Psoas muscle (tissue), 8 donors: ENCODE measurements at places on chromosomes 1 and 21. TPM values are rescaled to one million over a fixed set of nuclear protein-coding genes. Genes with fewer than 3 reads are reported as not detected.
A peak's percentile ranks its signal among the peaks of the same experiment; 100 is the strongest.

The TRIM67 gene
- total RNA-seq: not detected

DNA sequence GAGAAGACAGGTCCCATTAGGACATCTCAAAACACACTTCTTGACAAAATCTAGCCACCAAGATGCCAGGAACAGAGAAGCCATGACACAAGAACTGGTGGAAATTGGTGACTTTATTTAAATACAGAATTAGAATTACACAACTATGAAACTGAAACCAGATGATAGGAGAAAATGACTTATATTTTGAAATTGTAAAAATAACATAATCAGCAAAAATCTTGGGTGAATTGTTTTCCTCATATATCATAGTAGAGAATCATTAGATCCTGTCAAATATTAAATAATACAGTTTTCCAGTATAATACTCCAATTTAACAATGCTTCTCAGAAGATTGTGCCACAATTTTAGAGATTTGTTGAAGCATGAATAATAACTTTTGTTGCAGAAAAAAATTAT, 81.5 kb upstream of the MROH9 start:
- no peak for DNase-seq

The GIPC2 gene
- total RNA-seq: 1.4 TPM

The GJB5 gene
- total RNA-seq: not detected

GRCh38 chr1:151853411-151853943, at the start of gene THEM5:
THEM5 (minus strand) TSS chr1:151853712; CDS start chr1:151853565, 147 bp downstream.
- DNase-seq: no peak

DNA sequence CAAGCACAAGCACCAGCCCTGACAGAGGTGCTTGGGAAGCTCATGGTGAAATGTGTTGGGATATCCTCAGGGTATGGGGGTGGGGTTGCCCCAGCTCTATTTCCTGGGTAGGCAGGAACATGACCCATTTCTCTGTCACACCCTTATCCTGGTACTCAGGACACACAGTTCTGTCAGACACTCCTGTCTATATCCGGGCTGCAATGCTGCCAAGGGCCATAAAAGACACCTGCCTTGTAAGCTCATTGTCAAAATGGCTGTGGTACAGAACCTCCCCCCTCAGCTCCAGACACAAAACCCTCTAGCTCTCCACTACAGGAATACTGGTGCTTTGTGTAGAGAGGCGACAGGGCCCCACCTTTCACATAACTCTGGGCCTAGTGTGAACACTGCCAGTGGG, 636.7 kb downstream of the PLA2G4A start:
- no peak for DNase-seq

DNA sequence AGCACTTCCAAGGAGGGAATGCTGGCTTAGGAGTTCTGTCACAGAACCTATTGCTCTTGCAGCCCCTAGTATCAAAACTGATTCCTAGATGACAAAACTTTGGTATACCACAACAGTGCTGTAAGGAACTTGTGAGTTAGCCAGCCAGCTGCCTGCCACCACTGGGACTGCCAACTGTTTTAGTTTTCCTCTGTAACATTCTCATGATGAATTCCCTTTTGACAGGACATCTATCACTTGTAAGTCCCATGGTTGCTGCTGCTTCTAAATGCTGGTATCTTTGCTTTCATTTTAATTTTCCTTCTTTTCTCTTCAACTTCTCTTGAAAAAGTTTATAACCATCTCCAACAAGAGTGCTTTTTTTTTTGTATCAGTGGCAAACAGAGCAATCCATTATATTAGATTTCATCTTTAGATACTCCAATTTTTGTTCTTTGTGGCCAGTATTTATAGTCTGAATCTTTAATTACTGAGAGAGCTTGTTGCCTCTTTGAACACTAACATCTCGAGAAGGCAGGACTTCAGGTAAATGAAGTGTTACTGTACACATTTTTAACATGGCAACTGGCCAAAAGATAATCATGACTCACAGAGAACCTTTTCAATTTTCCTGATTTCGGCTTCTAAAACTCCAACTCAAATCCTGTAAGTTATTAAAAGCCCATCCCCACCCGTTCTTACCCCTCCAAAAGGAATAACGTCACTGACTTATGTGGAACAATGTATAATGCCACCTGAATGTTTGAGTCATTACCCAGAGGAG, 19.8 kb downstream of the DBT start:
- no peak for DNase-seq

The ADCY10 gene
- 0.17 TPM for total RNA-seq

The LCE1C gene
- not detected for total RNA-seq

The ATP1A4 gene
- 0.07 TPM for total RNA-seq

DNA sequence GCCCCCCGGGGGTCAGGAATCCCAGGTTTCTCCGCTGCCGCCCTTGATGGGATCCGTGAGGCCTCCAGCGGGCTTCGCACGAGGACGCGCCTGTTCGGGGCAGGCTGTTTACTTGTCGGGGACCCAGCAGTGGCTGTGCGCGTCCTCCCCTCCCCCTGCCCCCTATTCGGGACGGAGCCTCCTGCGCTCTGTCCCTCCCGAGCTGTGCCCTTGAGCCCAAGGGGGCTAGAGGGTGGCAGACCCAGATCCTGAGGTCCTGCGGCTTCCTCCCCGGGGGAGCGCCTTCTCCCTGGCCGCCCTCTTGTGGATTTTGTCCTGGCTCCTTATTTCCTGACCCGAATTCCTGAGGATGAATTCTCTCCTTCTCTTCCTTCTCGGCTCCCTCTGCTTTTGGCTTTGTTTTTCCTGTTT, 38.4 kb downstream of the PIK3CD start:
- peak; percentile 41 for DNase-seq

The KRTAP11-1 gene
- total RNA-seq: not detected

DNA sequence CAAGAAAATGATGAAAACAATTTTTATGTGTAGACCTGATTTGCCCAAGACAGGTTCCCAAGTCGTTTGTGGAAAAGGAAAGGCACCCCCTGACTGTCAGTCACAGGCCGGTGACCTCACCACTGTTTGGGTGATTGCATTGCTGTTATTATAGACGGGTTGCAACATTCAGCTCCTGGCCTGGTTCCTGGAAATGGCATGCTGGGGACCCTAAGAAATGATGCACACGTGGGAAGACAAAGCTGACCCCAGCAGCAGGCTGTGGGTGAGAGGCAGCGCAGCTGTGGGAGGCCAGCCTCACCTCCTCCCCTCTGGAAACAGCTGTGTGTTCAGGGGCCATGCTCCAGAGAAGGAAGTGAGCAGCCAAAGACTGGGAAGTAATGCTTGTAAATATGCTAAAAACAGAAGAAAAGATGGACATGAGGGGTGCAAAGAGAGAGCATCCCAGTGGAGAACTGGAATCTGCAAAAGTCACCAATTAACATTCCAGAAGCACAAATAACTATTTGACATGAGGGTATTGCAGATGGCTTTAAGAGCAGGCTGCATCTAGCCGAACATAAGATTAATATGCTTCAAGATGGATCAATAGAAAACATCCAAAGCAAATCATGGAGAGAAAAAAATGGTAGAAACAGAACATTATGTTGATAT, 23.4 kb upstream of the ABCG1 start:
- DNase-seq: peak; percentile 69

DNA sequence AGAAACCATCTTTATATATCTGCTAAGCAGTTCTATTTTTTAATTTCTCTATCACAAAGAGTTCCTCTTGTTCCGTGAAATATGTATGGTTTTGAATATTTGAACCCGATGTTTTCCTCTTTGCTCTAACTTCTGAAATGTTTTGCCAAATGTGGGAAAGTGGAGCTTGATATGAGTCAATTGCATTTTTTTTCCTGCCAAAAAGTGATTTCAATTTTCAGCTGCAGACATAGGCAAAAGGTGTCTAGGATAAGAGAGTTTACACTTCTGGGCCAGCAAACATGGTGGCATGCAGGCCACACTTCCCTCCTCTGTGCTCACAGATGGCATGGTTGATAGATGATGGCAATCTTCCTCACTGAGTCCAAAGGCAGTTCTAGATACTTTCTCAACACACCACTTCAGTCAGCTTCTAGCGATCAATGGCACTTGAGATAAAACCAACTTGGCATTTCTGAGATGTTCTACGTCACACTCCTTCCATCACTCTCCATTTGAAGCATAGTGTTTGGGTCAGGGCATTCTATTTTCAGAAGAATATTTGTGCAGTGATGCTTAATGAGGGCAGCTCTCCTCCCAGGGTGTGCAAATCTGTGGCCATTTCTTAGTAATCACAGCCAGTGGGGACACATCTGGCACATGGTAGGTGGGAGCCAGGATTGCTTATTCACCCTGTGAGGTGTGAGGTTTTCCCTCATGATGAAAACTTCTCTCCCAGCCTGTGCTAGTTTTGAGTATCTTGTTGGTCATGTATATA, 54.4 kb upstream of the SCAF4 start:
- no peak for DNase-seq

The RBP7 gene
- 0.89 TPM for total RNA-seq

The GBP7 gene
- not detected for total RNA-seq

- DNase-seq: no peak
These were observed 64.0 kb downstream of the KIF21B start for GRCh38 chr1:200959411-200959921.

GRCh38 chr21:44530221-44530902, 9.6 kb downstream of the KRTAP10-1 start:
- no peak for DNase-seq

- peak; percentile 49 for DNase-seq
These were observed 7.7 kb upstream of the TTLL10 start for GRCh38 chr1:1165900-1166421.

DNA sequence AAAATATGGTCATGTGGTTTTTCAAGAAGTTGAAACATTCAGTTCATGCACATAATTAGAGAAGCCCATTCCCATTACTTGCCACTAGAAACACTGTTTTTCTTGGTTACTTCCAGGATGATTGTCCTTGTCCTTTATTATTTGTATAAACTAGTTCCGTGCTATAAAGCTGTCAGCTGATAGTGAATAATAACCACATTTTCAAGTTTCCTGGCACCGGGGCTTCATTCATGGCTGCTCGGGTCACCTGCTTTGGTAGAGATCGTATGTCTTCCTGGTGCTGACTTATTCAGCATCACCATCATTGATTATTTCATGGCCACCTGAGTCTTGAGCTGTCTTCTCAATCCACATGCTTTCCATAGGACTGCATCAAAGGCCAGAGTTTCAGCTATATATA, 62.9 kb upstream of the ZNF326 start:
- no peak for DNase-seq

The TGFBR3 gene
- total RNA-seq: 17.3 TPM

GRCh38 chr1:17550729-17551584, 11.5 kb downstream of the ARHGEF10L start:
- DNase-seq: no peak

GRCh38 chr1:232196042-232196441, 433.9 kb downstream of the SIPA1L2 start:
- no peak for DNase-seq

GRCh38 chr1:18408656-18409370, 71.9 kb upstream of the KLHDC7A start:
- no peak for DNase-seq

The TCEA3 gene
- total RNA-seq: 199 TPM

The OSCP1 gene
- 3.1 TPM for total RNA-seq

- no peak for DNase-seq
These were observed 180.1 kb downstream of the CAMTA1 start for GRCh38 chr1:6965083-6965934.

DNA sequence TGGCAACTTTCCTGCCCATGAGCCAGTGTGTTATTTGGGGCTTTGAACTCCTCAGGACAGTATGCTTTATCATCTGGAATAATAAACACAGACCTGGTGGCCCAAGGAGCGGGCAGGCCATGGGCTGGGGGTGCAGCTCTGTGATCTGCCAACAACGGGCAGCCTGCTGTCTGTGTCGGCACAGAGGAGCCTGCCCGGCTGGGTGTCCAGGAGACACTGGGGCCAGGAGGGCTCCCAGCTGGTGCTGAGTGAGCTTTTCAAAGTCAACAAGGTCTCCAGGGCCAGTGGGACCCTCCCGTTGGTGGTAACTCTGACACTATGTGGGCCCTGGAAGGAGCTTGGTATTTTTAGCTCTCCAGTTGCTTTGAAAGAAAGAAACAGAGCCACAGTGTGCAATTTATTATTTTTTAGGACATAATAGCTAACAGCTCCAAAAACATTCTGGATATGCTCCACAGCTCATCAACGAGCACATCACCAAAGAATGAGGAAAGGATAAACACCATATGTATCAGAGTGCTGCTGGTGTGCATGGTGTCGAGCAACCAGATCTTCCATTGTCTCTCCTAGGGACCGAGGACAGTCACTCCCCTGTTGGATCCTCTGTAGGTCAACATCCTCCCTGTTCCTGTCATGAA, 488.7 kb upstream of the USP24 start:
- DNase-seq: no peak

- no peak for DNase-seq
These were observed 47.7 kb downstream of the FCRL5 start for GRCh38 chr1:157504646-157505045.

- no peak for DNase-seq
These were observed 624 bp downstream of the KIFAP3 start for GRCh38 chr1:170073893-170074249.

The SH3D21 gene
- total RNA-seq: 0.96 TPM

GRCh38 chr1:3069491-3070308, 697 bp downstream of the PRDM16 start:
- DNase-seq: peak; percentile 52

The ACTA1 gene
- total RNA-seq: 28,566 TPM

DNA sequence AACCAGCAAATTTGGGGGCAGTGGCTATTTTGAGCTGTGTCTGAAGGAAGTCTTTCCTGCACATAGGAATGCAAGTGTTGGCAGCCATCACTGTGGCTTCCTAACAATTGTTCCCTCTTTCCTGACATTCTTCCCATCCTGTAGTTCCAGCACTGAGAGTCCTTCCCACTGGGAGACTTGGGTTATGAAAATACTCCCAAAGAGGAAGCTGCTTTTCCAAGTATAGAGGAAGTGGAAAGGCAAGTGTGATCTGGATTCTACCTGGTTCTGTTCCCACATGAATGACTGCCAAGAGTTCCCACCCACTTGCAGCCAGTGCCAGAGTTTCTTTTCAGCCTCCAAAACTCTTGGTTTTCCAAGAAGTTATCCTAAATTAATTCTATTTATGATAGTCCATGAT, 98.5 kb upstream of the CD53 start:
- no peak for DNase-seq

The KANK4 gene
- 0.21 TPM for total RNA-seq

- no peak for DNase-seq
These were observed 32.7 kb downstream of the ASH1L start for GRCh38 chr1:155529929-155530328.

- no peak for DNase-seq
These were observed 18.8 kb downstream of the RGS13 start for GRCh38 chr1:192654591-192655251.

GRCh38 chr1:155039308-155039669, 5.7 kb downstream of the DCST1 start:
- no peak for DNase-seq
